ENCODE measurements at places on chromosomes 1 and 21.
A peak's percentile ranks its signal among the peaks of the same experiment; 100 is the strongest.

GRCh38 chr21:45774291-45774690 is 130.8 kb downstream of the PCBP3 start:
- DNase-seq, result no peak
- H3K27me3 ChIP-seq, result no peaks in the 10 kb centered on the region

DNA sequence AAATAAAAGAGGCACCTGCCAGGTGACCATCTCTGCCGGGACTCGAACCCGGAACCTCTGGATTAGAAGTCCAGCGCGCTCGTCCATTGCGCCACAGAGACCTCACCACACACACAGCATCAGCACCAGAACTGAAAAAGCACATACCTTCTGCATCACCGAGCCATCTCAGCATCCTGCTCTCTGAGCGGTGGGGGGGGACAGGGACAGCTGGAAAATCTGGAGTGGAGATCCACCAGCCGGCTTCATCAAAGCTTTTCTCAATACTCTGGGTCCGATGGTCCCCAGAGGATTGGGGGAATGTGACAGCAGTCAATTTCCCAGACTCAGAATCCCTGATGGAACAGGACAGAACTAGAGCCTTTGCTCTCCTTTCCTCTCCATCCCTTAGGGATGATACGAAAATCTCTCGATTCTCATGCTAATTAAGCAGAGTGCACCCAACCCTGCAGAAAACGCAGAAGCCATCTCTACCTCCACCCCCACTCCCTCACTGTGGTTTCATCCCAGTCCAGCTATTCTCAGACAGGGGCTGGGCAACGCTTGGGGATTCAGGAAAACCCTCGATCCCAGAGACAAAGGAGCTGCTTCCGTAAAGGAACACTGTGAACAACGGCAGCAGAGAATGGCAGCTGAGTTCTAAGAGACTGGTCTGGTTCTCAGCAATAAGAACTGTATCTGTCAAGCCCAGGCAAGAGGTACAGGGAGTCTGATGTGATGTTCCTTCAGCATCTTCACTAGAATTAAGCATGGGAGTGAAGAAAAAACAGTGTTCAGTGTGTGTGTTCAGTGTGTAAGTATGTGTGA is 29.6 kb upstream of the CADM3 start:
- no peak overlapping the region for H3K27ac ChIP-seq
- no peaks in the 10 kb centered on the region for H3K4me1 ChIP-seq
- no peaks in the 10 kb centered on the region for H3K36me3 ChIP-seq
- DNase-seq, result no peak

DNA sequence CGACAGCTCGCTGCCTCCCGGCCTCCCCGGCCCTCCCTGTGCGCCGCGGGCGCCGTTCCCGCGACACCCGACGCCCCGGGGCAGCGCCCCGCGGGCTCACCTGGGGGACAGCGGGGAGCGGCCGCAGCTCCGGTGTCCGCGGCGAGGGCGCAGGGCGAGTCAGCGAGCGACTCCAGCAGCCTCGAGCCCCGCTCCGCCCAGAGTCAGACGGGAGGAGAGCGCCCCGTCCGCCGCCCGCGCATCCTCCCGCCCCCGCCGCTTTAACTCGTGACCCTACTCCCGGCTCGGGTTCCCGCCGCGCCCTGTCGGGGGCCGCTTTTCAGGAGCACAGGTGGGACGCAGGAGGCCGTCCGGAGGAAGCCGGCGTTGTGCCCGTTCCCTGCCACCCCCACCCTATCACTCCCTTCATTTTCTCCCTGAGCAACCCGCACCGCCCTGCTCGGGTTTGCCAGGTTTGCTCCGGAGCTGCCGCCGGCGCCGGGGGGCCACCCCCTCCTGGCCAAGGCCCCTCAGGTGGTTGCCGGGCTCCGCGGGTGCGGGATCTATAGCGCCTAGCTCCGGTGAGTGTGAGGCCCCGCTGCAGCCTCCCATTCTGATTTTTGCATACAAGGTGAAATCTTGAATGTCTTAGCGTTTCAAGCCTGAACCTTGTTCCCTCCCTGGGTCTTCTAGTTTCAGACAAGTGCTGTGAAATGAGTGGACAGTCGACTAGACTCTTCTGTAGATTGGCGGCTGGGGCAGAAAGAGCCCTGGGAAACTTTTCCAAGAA is at the start of gene MCOLN3:
MCOLN3 (minus strand) TSS at position 205 of the 769 bp plus-strand sequence. CDS start 3,140 bp downstream, outside the sequence.
- peak; percentile 36 for DNase-seq
- peak within 1 kb of the TSS; percentile 46 for H3K4me3 ChIP-seq
- H3K27me3 ChIP-seq, result no peaks in the 10 kb centered on the region
- H3K27ac ChIP-seq, result no peak within 1 kb of the TSS
- no peaks in the 10 kb centered on the region for H3K36me3 ChIP-seq
- peaks cover 9% of the 10 kb centered on the region for H3K4me1 ChIP-seq

DNA sequence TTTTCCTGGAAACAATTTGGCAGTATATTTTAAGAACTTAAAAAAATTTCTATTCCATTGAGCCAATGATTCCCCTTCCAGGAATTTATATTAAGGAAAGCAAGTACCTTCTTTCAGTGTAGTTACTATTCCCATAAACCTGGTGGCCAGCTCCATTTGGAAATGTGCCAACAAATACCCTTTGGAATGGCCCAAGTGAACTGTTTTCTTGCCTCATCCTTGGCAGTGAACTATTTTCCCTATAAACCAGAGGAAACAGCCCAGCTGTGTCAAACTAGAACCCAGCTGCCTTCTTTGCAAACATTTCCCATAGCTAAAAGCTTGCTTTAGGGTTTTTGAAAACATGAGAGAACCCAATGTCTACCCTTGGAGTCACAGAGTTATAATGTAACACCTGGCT is 496.9 kb downstream of the NEGR1 start:
- no peak for DNase-seq
- no peak overlapping the region for H3K4me3 ChIP-seq
- no peaks in the 10 kb centered on the region for H3K36me3 ChIP-seq

- no peaks in the 10 kb centered on the region for H3K4me1 ChIP-seq
- no peaks in the 10 kb centered on the region for H3K36me3 ChIP-seq
- no peak overlapping the region for H3K4me3 ChIP-seq
- peak; percentile 3 for DNase-seq
These were observed 117.0 kb downstream of the UBE2U start for GRCh38 chr1:64320470-64320869.

GRCh38 chr1:198643808-198644207 is 5.0 kb downstream of the PTPRC start:
- H3K36me3 ChIP-seq, result no peaks in the 10 kb centered on the region
- H3K4me3 ChIP-seq, result no peak overlapping the region
- no peaks in the 10 kb centered on the region for H3K4me1 ChIP-seq
- no peak overlapping the region for H3K27ac ChIP-seq
- no peak for DNase-seq
- no peaks in the 10 kb centered on the region for H3K27me3 ChIP-seq

DNA sequence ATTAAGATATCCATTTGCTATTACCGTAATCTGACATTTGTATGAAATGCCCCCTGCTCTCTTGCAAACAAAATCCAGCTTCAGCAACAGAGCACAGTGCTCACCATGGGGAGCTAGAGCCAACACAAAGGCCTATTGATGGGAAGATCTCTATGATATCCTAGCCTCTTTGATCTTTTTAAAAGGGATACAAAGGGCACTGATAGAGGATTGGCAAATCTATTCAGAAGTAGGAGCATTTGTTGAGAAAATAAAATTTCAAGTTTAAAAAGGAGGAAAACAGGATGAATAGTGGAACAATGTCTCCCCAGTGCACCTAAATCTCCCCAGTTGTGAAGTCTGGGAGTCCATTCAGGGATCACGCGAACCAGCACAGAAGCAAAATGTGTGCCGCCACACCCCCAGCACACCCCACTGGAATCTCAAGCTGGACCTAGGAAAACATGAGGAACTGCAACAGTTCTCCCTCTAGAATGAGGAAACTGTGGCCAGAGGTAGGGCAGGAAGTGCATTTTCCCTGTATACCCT is 32.2 kb downstream of the MRAP start:
- no peaks in the 10 kb centered on the region for H3K27me3 ChIP-seq
- H3K4me3 ChIP-seq, result no peak overlapping the region
- H3K4me1 ChIP-seq, result no peaks in the 10 kb centered on the region
- no peak overlapping the region for H3K27ac ChIP-seq
- peaks cover 11% of the 10 kb centered on the region for H3K36me3 ChIP-seq

GRCh38 chr1:234072793-234073192 is 168.3 kb downstream of the SLC35F3 start:
- H3K4me3 ChIP-seq, result no peak overlapping the region
- H3K4me1 ChIP-seq, result no peaks in the 10 kb centered on the region
- H3K27ac ChIP-seq, result no peak overlapping the region

DNA sequence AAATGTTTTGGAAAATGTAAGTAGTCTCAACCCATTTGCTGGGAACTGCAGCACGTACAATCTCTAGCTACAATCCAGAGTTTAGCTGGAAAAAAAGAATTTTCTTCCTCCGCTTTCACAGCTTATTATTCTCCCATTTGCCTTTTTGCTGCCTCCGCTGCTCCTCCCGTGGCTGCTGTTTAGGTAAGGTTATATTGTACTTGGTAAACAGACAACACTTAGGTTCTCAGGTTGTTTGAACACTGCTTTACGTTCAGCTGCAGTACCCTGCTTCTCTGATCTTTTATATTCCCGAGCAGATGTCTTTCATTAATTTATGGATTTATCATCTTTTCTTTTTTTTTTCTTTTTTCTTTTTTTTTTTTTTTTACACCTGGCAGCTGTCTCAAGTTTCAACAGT is 14.3 kb downstream of the PROX1 start:
- H3K27me3 ChIP-seq, result no peaks in the 10 kb centered on the region
- no peak for DNase-seq
- peak overlapping the region; percentile 37 for H3K27ac ChIP-seq
- H3K36me3 ChIP-seq, result peaks cover 7% of the 10 kb centered on the region

- no peak overlapping the region for H3K27ac ChIP-seq
- no peaks in the 10 kb centered on the region for H3K36me3 ChIP-seq
- H3K27me3 ChIP-seq, result no peaks in the 10 kb centered on the region
These were observed 231.4 kb downstream of the GRIK1 start for GRCh38 chr21:29708401-29708800.
